Epithelial cell of umbilical artery (primary cell): ENCODE measurements at places on chromosomes 12 and 14. TPM values are rescaled to one million over a fixed set of nuclear protein-coding genes. Genes with fewer than 3 reads are reported as not detected.

Gene ITPR2
- total RNA-seq = 94.8 and 113 TPM in 2 replicates

Gene HOXC9
- not detected in 2 replicates for total RNA-seq

Gene VRTN
- not detected in 2 replicates for total RNA-seq

Gene A2M
- 3.5 and 6.5 TPM in 2 replicates for total RNA-seq

Gene PROX2
- total RNA-seq = not detected in 2 replicates

Gene PRIMA1
- not detected in 2 replicates for total RNA-seq

Gene FGF23
- not detected in 2 replicates for total RNA-seq

Gene CSAD
- 2.6 and 4.6 TPM in 2 replicates for total RNA-seq
